H54 (cell line): ENCODE measurements at places on chromosomes 3 and 15.

GRCh38 chr3:169475576-169475975, 187.9 kb downstream of the MECOM start:
- no peak for DNase-seq

DNA sequence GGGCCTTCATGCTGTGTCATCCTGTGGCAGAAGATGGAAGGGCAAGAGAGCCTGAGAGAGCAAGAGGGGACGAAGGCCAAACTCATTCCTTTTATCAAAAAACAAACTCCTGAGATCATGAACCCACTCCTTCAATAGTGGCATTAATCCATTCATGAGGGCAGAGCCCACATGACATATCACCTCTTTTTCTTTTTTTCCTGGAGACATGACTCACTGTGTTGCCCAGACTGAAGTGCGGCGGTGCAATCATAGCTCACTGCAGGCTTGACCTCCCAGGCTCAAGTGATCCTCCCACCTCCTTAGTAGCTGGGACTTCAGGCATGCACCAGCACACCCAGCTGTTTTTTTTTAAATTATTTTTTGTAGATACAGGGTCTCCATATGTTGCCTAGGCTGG, 92.0 kb upstream of the RNU6-1 start:
- no peak for DNase-seq

GRCh38 chr3:121696186-121696585, 35.5 kb upstream of the HCLS1 start:
- no peak for DNase-seq

DNA sequence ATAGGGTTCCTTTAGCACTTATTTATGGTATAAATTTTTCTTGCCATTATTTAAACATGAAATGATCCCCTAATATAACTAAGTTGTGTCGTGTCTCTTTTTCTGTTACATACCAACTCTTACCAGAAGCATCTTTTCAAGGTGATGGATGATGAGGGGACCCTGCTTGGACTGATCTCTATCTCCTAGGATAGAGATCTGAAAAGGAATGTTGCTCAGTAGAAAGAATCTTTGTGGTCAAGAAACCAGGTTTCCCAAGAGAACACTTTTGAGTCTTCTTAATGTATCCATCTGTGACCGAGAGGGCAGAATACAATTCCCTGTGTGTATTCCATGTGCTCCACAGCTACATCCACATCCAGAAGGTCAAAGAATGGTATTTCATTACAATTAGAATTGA, 409.7 kb downstream of the MAGI1 start:
- no peak for DNase-seq

GRCh38 chr15:51097553-51098330, 3.0 kb upstream of the TNFAIP8L3 start:
- peak; percentile 47 for DNase-seq

GRCh38 chr3:153591561-153592245, 429.7 kb downstream of the RAP2B start:
- DNase-seq: no peak

- no peak for DNase-seq
Observed at GRCh38 chr3:23884481-23884880, 32.3 kb downstream of the NKIRAS1 start.

DNA sequence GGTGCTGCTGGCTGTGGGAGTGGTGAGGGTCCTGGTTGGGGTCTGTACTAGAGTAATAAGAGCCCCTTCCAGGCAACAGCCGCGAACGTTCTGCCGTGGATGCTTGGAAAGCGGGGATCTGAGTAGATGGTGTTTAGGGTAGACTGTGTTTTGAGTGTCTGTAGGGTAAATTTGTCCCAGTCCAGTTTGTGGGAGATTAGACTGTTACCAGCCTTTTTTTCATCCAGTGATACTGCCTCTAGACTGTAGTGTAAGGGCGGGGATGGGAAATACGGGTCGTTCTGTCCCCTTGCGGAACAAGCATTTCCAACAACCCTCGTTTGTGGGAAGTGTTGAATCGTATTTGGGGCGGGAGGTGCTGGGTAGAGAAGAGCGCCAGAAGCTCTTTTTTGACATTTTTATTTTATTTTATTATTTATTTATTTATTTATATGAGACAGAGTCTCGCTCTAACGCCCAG, 424 bp downstream of the HAUS2 start:
- DNase-seq: peak; percentile 20

DNA sequence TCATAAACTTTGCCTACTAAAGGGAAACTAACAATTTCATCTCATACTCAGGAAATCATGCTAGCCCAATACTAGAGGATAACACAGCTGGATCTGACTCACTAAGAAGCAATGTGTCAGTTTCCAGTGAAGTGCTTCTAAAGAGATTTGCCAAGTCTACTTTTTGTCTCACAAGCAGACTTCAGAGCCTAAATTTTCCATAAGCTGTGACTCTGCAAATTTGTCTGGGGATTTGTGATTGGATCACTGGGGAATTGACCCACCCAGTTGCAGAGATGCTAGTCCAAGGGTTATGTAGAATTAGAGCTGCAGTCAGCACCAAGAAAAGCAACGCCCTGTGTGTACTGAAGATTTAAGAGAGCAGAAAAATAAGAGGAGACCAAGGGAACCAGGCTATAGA, 647.1 kb downstream of the NTRK3 start:
- DNase-seq: peak; percentile 30

DNA sequence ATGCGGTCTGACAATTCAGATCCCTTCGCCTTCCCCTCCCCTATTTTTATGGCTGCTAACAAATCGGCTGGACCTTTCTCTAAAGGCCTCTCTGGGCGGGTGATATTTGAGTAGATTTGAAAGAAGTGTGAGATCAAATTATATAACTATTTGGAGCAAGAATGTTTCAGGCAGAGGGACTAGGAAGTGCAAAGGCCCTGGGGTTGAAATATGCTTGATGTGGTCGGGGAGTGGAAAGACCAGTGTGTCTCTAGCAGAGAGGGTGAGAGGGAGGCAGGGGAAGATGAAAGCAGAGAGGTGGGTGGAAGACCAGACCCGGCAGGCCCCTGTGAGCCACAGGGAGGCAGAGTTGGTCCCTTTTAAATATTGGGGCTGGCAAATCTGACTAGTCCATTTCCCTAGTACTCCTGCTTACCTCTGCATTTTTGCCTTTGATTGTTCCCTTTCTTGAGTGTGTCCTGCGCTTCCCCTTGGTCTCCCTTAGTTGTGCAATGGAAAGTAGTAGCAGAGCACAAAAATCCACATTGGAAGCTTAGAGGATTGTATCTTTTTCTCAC, 32.3 kb downstream of the SLCO3A1 start:
- DNase-seq: no peak

DNA sequence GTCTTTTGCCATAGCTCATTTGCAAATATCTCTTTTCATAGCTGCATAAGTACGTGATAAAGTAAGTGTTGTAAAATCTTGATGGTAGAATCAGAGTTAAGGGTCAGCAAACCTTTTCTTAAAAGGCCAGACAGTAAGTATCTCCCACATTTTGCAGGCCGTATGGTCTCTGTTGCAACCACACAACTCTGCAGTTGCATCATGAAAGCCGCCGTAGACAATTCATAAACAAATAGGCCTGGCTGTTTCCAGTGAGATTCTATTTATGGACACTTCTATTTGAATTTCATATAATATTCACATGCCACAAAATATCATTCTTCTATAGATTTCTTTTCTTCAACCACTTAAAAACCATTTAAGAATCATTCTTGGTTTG, 248.5 kb downstream of the TLE3 start:
- DNase-seq: no peak

GRCh38 chr3:114108137-114108536, 51.6 kb downstream of the QTRT2 start:
- DNase-seq: no peak

GRCh38 chr15:48565560-48566482, 79.7 kb downstream of the FBN1 start:
- no peak for DNase-seq

DNA sequence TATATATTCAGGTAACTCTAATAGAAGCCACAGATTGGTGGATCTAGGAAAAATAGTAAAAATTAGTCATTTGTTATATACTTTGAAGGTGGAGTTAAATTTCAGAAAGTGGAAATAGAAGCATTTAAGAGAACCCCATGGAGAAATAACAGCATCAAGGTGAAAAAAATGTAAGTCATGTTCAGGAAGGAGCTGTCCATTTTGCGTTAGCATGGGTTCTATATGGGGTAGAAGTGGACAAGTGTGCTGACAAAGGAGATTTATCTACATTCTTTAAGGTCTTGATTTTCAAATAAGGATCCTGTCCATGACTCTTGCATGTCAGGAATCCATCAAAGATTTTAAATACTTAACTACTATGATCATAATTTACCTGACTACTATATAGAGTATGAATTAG, 50.2 kb upstream of the ROBO1 start:
- no peak for DNase-seq

DNA sequence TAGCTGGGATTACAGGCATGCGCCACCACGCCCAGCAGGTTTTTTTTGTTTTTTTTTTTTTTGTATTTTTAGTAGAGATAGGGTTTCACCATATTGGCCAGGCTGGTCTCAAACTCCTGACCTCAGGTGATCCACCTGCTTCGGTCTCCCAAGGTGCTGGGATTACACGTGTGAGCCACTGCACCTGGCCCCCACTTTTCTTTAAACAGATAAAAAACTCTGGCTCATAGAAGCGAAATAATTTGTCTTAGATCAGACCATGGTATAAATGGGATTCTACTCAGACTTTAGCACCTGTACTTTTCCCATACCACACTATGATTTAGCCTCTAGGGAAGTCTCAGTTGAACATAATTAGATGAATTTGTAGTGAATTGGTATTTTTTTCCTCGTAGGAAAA, 182.4 kb downstream of the AKAP13 start:
- DNase-seq: no peak

DNA sequence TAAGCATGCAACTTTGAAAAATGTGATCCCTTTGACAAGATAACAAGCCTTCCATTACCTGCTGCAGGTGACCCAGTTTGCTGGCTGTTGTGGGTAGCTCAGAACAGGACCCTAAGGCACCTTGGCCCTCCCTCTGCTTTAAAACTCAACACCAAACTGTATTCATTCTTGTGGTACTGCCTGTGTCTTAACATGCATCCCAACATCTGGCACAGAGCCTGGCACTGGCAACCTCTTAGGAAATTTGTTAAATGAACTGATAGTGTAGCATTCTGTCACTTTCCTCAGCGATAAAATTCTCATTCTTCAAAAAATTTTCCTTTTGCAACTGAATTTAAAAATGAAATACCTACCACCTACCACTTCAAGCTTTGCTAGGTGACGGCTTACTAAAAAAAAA, 287.3 kb upstream of the ADAMTS9 start:
- no peak for DNase-seq

- DNase-seq: no peak
Observed at GRCh38 chr3:58502872-58503271, 11.0 kb downstream of the KCTD6 start.

GRCh38 chr15:89330119-89330518, 4.5 kb downstream of the POLG start:
- no peak for DNase-seq

DNA sequence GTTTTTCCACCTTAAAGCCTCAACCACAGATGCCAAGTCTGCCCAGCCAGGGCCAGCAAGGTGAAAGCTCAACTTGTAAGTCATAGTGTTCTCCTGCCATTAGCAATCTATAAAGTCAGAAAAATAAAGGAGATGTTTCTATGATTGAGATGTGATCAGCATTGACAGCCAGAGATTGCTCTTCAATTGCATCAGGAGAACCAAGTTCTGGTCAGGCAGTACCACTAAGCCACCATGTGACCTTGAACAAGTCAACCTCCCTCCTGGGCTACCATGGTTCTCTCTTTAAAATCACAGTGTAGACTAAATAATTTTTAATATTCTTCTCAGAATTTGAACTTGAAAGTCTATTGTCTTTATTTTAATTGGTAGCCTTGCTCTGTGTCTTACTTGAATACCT, 220.3 kb upstream of the HES1 start:
- DNase-seq: no peak

DNA sequence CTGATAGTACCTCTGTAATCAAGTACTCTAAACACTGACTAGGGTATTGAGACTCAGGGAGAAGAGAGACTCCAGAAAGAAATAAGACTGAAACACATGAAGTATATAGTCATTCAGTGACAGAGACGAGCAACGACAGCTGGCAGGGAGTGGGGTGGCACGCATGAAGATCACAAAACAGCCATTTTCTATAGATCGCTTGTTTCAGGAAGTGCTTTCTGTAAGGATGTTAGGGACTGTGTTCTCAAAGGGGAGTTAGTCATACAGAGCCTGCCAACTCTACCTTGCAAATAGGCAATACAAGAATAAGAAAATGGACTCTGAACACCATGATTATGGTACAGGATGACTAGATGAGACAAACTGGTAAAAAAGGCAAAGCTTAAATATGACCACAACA, 139.5 kb downstream of the TBL1XR1 start:
- no peak for DNase-seq

GRCh38 chr3:112519424-112520001, 20.2 kb upstream of the BTLA start:
- peak; percentile 15 for DNase-seq

GRCh38 chr3:134847349-134847748, 52.3 kb downstream of the EPHB1 start:
- DNase-seq: no peak

DNA sequence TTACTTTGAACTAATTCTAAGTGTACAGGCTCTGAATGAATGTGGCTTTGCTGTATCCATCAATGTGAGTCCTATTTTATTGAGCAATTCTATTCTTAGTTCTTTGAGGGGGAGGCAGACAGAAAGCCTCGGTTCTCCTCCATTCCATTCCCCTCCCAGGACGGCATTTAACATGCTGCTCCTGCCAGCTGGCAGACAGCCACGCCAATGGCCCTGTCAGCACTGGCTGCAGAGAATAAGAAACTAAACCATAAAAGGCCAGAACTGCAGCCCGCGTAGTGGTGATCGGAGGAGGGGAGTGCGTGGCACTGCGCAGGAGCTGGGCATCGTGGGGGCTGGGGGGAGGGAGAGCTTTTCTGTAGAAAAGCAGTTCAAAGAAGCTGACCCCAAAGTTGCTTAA, 76.0 kb upstream of the HACD2 start:
- no peak for DNase-seq

DNA sequence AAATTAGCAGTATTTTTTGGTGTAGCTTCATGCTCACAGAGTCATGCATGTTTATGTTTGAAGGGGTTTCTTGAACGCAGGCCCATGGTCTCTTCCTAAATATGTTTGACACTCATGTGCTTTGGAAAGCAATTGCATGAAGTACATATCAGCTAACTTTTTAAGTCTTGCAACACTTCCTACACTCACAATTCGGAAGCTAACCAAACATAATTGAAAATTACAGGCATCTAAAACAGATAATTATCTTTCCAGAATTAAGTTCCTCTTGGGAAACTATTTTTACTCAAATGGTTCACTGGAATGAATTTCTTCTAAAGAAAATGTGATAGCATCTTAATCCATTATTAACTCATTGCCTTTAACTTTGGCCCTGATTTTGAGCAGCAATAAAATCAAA, 438.9 kb downstream of the RAP2B start:
- no peak for DNase-seq
